ENCODE measurements at places on chromosomes 13 and 19.

GRCh38 chr13:32176696-32177095 is 138.5 kb downstream of the ZAR1L start:
- no peak for DNase-seq

DNA sequence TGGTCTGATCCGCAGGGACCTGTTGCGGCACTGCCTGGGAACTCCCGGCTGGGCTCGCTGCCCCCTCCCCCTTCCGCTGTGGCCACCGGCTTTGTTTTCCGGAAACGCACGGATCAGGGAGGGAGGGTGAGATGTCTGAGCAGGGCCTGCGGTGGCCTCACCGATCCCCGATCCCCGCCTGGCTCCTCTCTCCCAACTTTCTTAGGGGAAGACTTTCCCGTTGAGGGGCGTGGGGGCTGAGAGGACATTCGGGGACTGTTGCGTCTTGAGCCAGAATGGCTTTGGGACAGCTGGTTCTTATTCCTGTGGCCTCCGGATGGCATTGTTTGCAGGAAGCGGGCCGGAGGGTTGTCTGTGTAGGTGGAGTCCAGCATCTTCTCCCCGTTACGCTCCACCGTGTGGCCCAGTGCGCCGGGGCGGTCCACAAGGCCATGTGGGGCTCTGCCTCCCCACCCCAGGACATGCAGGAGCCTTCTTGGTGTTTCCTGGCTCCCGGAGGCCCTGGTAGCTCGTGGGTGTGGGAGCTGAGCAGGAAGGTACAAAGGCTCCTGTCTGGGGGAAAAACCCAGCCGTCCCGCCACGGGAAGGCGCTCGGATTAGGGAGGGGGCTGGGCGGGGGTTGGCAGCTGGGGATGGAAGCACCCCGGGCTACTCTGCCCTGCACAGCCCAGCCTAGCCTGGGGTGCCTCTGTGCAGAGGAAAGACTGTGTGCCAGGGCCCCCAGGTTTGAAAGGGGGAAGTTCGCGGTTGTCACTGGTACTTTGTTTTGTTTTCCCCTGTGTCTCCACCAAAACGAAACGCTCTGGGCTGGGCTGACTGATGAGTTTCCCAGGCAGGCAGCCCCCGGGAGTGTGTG is 1.3 kb downstream of the CSNK1G2 start:
- peak; percentile 84 for DNase-seq

- no peak for DNase-seq
Observed at GRCh38 chr13:105008604-105009003, 1526.9 kb downstream of the EFNB2 start.

DNA sequence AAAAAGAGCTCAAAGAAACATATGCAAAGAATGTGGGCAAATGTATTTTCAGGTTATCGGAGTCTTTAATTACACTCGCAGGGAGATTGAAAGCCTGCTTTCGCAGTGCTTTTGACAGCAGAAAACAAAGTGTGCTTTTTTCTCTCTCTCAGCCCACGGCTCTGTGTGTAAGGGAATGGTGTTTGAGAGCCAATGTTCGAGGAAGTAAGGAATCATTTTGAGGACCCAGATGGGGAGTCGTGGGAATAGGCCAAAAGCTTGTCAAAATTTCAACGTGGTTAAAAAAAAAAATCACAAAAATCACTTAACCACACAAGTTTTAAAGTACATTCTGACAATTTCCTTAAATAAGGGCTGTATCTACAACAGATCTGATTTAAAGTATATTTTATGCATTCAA is 197.1 kb upstream of the IRS2 start:
- DNase-seq, result no peak

- DNase-seq, result no peak
Observed at GRCh38 chr19:19948800-19949199, 48.1 kb downstream of the ZNF93 start.

- peak; percentile 86 for DNase-seq
Observed at GRCh38 chr13:80881942-80882445, 541.1 kb upstream of the SPRY2 start.

DNA sequence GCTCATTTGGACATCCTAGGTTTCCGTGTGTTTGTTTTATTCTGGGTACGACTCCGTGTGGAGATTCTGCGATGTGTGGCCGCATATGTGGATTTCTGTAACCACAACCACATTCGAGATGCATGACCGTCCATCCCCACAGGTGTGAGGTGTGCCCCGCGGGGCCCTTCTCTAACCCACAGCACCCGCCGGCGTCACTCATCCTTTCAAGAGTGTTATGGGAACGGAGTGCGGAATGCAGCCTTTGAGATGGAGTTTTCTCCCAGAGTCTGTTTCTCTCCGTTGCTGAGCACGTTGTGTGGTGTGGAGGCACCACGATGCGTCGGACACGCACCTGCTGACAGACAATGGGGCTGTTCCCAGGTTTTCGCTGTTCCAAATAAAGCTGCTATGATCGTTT is 40.0 kb downstream of the C13orf46 start:
- DNase-seq, result no peak

- no peak for DNase-seq
Observed at GRCh38 chr19:50548191-50549058, 19.8 kb downstream of the LRRC4B start.

DNA sequence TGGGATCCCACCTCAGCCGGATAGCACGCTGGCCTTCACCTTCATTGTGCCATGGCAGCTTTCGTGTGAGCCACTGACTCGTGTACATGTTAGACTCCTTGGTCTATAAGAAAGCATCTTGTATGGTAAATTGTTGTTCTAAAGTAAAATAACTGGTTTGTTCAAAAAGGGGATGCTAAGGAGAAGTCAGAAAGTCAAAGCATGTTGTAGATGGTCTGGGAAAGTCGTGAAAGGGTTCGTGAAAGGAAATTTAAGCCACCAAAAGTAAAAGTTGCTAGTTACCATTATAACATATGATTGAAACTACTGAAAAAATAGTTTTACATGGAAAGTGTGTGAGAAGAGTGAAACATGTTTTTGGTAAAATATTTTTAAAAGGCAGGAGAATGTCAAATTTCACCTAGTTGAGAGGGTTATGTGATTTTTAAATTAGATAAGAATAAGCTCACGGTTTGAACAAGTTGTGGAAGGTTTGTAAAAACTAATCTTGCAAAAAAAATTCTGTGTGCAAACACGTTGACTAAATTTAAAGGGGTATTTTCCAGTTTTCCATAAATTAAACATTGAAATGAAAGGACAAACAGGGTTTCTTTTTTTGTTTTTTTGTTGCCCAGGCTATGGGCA is 23.4 kb downstream of the DPRX start:
- DNase-seq, result no peak

DNA sequence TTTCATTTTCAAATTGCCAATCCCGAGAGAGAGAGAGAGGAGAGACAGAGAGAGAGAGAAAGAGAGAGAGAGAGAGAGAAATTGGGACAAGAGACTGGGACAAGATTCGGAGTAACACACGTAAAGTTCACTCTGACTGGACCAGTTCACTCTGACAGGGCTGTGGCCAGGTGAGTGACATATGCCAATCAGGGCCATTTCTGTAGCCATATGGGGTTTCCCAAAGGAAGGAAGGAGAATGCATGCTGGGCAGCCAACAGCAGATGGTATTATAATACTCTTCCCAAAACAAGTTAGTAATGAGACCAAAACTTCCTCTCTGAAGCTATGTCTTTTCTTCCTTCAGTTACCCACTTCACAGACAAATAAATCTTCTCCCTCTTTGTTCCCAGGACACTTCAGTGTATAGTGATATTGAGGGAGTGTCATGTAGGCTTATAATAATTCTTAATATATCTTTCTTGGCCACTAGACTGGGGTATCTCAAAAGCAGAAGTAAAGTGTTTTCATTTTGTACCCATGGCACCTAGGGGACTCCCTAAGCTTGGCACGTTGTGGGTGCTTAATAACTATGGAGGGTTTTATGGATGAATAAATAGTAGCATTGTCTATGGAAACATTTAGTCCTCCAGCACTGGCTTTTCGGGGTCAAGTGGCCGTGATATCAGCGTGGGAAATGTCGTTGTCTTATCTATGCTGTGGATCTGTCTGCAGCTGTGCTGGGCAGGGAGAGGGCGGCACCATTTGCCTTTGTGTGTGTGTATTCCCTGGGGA is 51.6 kb downstream of the SERP2 start:
- DNase-seq, result peak; percentile 56

GRCh38 chr19:16026756-16027155 is 49.5 kb upstream of the TPM4 start:
- DNase-seq, result no peak

- DNase-seq, result peak; percentile 8
Observed at GRCh38 chr19:41537789-41538188, 38.2 kb upstream of the CEACAM21 start.

DNA sequence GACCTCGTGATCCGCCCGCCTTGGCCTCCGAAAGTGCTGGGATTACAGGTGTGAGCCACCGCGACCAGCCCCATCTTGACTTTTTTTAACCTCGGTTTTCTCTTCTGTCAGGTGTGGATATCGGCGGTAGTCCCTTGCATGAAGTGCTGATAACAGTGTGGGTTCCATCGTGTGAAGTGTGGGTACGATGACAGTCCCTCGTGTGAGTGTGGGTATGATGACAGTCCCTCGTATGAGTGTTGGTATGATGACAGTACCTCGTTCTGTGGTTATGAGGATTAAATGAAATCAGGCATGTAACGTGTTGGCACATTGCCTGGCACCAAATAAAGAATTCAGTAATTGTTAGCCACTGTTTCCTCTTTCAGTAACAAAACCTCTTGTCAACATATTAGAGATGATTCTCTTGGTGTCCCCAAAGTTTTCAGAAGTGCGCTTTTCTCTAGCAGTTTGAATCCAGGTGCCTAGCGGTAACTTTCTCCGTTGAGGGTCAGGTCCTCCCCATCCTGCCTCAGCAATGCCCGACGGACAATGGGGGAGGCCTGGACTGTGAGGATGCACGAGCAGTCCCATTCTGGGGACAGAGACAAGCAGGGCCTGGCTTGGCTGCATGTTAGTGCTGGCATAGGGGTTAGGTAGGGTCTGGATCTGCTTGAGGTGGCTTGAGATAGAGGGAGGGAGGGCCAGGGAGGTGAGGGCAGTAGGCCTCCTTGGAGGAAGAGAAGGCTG is 15.3 kb downstream of the GATAD2A start:
- no peak for DNase-seq

DNA sequence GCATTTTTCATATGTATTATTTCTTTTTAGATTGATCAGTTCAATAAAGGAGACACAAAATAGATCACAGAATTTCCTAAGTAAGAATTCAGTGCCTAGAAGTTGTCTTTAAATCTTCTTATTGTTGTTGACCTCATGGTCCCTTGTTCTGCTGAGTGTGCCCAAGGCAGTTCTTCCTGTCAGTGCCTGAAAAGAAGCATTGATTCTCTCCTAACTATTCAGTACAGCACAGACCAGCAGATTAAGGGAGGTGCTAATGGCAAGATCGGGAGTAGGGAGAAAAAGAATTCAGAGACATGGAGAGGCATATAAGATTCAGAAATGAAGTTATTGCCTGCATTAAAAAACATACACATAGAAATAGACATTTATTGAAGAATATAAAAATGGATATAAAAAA is 180.5 kb upstream of the PCDH9 start:
- peak; percentile 93 for DNase-seq

DNA sequence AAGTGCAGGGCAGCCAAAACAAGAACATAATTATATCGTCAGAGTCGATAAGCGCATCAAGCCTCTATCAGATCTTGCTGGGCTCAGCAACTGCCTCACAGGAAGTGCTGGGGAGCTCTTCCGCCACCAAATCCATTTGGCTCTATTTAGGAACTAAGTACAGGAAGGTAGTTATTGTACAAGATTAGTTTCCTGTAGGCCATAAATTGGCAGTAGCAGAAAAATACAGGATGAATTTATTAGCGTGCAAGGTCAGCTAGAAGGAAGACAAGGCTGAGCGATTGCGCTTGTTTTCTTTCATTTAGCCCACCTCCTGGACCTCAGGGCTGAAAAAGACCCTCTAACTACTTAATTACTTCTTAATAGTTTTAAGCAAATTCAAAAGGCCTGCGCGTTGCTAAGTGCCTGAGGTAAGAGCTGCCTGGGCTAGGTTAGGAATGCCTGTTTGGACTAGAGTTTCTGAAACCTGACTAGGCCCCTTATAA is 118.5 kb downstream of the IRS2 start:
- no peak for DNase-seq

DNA sequence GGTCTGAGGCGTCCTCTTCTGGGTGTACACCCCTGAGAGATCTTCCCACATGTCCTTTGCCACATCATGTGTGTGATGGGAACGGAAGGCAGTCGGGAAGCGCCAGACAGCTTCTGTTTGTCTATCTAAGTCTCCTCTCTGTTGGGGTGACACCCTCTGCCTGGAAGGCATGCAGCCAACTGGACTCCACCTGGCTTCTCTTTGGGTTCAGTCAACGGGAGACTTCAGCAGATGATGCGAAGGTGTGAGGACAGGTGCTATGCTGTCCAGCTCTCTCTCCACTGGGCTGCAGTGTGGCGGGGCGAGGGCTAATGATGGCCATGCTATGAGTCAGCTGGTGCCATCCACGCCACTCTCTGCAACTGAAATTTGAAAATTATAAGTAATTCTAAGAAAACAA is 14.3 kb upstream of the SBK3 start:
- peak; percentile 18 for DNase-seq

GRCh38 chr13:69948016-69948415 is 159.6 kb upstream of the ATXN8OS start:
- DNase-seq, result peak; percentile 9

- peak; percentile 50 for DNase-seq
Observed at GRCh38 chr19:4861147-4861546, 6.3 kb downstream of the PLIN3 start.

GRCh38 chr19:15317392-15318071 is 14.8 kb downstream of the BRD4 start:
- no peak for DNase-seq

GRCh38 chr19:40365613-40366401 is 17.3 kb downstream of the PLD3 start:
- peak; percentile 88 for DNase-seq

- peak; percentile 79 for DNase-seq
Observed at GRCh38 chr13:99689955-99690354, 188.7 kb downstream of the TM9SF2 start.

GRCh38 chr19:996051-996838 is 4.0 kb upstream of the GRIN3B start:
- DNase-seq, result peak; percentile 87

- DNase-seq, result no peak
Observed at GRCh38 chr13:77172650-77173049, 145.7 kb upstream of the FBXL3 start.

- no peak for DNase-seq
Observed at GRCh38 chr19:33486936-33487811, 34.4 kb downstream of the PEPD start.

GRCh38 chr13:20873348-20873747 is 29.2 kb downstream of the XPO4 start:
- DNase-seq, result peak; percentile 2

DNA sequence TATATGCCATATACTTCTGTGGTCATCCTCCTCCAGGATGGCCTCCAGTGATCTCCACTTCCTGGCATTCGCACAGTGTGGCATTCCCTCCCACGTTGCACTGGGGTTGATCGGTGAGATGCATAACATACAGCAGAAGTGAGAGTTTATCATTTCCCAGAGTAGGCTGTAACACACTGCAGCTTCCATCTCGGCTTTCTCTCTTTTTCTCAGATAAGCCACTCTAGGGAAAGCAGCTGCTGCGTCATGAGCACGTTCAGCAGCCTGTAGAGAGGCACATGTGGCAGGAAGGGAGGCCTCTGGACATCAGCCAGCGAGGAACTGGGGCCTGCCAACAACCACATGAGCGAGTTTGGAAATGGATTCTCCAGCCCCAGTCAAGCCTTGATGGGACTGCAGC is 807.1 kb downstream of the DIAPH3 start:
- peak; percentile 80 for DNase-seq

- DNase-seq, result no peak
Observed at GRCh38 chr13:47646298-47646697, 354.8 kb downstream of the SUCLA2 start.
